ENCODE measurements at places on chromosomes 7 and 10.

- DNase-seq, result no peak
These were observed 79.7 kb upstream of the ELN start for GRCh38 chr7:73948287-73948686.

DNA sequence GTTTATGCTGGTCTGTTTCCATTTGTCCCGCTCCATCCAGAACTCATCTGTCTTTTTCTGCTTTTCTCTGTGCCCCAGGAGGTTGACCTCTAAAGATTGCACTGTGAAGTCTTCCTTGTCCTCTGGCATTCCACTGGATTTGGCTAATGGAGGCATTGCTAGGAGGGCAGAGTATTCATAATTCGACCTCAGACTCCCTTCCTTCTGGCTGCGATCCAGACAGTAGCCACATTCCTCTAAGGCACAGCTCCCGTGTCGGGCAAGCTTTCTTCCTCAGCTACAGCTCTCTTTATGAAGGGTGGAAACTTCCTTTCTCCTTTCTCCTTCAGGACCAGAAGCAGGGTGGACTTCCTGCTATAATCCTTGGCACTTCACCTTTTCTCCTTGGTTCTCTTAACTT is 175.9 kb downstream of the BAMBI start:
- no peak for DNase-seq

GRCh38 chr10:27512548-27512947 is 8.4 kb downstream of the RAB18 start:
- DNase-seq, result no peak

- no peak for DNase-seq
These were observed 327.9 kb downstream of the ACTR3B start for GRCh38 chr7:153087498-153087897.

GRCh38 chr7:130794619-130794922 is 60.6 kb upstream of the KLF14 start:
- no peak for DNase-seq

DNA sequence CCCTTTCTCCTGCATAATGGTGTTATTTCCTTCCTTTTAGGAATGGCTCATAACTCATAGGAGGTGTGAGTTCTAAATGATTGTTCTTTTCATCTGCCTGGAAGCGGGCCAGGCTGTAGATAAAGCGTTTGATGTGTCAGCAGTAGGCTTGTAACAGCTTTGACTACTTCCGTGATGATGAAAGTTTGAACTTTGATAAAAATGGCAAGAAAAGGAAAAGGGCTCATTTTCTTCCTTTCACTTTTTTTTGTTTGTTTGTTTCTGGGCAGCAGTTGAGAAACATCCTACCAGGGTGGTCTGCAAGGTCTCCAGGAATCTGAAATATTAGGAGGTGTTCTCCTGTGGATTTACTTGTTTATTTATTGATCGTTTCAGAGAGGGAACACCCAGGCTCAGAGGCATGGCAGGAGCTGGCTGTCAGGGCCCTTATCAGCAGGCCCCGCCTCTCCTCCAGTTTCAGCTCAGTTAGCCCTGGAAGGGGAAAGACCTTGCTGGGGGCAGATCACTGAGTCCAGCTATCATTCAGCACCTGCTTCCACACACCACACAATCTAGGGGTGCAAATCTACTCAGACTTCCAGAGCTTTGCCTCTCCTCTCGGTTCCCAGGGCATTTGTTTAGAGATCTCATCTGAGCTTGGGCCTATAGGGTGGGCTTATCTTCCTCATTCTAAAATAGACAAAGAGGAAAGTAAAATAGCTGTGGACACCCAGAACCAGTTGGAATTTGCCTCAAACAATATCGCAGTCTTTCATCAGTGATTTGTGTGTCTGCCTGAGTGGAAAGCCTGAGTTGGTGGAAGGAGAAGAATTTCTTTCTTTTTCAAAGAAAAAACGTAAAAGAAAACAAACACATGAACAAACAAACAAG is 130.9 kb downstream of the BMPER start:
- DNase-seq, result no peak

GRCh38 chr7:33196221-33196620 is 66.9 kb downstream of the BBS9 start:
- DNase-seq, result no peak

- no peak for DNase-seq
These were observed 35.3 kb upstream of the PROSER2 start for GRCh38 chr10:11787846-11788245.

DNA sequence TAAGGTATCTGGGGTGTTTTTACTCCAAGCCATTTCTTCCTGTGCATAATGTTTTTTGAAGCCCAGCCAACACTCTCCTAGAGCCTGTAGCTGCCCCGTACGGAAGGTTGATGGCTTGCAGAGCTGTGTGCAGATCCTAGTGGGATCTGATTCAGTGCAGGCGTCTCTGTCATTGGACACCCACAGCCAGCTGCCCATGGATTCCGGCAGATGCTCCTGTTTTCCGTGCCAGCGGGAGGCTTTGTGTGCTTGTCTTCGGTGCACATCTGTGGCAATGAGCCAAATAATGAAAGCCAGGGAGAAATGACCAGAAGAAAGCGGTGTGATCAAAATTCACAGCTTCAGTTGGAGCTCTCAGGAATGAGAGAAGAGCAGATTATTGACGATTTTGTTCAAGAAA is 426.4 kb downstream of the TYW1 start:
- no peak for DNase-seq

DNA sequence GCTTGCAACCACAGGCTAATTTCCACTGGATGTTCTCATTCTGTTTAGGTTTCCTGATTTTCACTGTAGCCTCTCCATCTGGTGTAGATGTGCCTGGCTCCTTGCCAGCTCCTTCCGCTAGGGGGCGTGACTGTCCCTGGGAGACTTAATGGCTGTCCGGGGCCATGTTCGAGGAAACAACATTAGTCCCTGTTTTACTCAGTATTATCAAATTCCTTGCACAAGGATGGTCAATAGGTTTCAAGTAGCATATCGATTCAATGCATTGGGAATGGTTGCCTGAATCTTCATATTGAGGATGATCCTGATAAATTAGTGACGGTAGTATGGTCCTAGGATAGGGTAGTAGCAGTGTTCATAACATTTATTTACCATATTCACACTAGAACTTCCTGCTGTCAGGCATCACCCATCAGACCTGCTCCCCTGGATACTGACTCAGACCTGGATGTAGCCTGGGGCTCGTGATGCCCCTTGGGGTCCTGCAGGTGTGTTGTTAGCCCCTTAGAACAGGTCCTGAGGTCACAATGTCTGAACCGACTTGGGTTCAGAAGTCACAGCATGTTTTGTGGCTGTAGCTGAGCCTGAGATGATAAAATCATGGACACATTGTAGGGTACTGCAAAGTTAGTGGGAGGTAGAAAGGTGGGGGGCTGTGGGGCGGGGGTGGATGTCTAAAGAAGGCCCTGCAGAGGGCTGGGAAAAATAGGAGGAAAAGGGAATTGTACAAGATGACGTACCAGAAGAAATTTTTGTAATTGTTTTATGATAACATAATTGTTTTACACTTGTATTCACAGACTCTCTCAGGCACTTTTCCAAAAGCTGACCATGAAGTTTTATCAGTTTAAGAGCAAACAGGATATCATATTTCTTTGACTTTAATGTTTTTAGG is 8.9 kb upstream of the EXOC6 start:
- no peak for DNase-seq

DNA sequence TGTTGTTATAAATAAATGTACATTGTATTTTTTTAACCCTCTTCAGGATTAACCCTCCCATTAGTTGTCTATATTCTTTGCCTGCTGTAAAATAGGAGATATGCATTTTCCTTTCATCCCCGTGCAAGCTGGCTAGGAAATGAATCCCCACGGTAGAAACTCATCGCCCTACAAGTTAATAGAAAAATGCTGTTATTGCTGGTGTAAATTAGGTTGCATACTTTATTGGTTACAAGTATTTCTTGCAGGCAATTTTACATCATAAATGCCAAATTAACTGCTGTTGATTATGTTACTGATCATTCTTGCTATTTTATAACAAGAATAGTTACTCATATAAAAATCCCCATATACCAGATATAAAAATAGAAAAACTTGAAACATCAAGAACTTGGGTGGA is 454.2 kb upstream of the KLF6 start:
- DNase-seq, result no peak

DNA sequence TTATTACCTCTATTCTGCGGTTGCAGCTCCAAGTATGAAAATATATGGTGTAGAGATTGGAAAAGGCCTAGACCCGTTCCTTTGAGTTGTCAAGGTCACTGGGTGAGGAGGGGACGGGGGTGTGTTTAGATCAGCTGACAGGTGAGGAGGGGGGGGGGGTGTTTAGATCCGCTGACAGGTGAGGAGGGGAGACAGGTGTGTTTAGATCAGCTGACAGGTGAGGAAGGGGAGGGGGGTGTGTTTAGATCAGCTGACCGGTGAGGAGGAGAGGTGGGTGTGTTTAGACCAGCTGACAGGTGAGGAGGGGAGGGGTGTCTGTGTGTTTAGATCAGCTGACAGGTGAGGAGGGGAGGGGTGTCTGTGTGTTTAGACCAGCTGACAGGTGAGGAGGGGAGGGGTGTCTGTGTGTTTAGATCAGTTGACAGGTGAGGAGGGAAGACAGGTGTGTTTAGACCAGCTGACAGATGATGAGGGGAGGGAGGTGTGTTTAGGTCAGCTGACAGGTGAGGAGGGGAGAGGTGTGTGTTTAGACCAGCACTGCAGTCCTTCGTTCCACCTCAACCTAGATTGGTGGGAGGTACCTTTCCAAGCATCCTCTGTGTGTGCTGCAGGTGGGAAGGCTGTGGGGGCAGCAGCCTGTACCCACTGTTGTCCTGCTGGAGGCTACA is 655.0 kb upstream of the ADARB2 start:
- no peak for DNase-seq

GRCh38 chr7:80253237-80253636 is 118.6 kb downstream of the GNAI1 start:
- no peak for DNase-seq

DNA sequence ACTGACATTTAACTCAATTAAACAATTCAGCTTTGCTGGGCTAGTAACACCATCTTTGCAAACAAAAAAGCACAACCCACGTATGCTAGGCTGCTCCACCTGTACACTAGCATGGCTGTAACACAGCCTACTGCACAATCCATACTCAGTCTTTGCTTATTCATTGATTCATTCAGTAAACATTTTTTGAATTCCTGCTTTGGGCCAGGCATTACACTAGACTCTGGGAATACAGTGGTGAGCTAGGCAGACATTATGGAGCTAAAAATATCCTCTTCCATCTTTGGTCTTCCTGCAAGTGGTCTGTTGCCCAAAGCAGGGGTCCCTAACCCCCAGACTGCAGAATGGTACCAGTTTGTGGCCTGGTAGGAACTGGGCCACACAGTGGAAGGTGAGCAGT is 9.9 kb downstream of the CNNM1 start:
- DNase-seq, result no peak

- no peak for DNase-seq
These were observed 217.3 kb upstream of the HABP2 start for GRCh38 chr10:113335592-113335991.

DNA sequence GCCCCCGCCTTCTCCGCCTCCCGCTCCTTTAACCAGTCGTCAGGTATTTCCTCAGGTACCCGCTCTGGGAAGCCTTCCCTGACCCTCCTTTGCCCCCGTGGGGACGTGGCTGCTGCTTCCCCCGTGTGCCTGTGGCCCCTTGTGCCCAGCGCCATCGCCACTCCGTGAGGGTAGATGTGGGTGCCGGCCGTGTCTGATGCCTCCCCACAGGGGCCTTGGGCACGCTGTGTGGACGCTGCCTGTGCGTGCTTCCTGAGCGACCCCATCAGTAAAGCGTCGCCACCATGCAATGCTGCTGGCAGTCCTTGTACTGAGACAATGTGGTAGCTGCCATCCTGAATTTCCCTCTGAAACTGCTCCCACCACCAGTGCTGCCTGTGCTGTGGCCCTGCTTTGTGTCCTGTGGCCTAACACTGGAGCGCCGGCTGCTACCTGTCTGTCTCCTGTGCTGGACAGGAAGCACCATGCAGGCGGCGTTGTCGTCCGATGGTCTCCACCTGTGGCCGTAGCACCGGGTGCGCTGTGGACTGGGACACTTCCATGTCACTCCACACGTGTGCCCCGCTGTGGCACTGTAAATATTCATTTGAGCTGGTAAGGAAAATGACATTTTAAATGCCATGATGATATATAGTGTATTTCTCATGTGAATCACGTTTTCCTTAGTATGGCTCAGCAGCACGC is 213.8 kb downstream of the MGMT start:
- DNase-seq, result no peak

GRCh38 chr10:112960151-112960681 is 10.2 kb downstream of the TCF7L2 start:
- no peak for DNase-seq

- DNase-seq, result no peak
These were observed 1.4 kb downstream of the MXI1 start for GRCh38 chr10:110208614-110209453.

GRCh38 chr7:7799138-7799537 is 80.7 kb upstream of the RPA3 start:
- DNase-seq, result no peak

- no peak for DNase-seq
These were observed 169.0 kb downstream of the CREB5 start for GRCh38 chr7:28581351-28581750.

DNA sequence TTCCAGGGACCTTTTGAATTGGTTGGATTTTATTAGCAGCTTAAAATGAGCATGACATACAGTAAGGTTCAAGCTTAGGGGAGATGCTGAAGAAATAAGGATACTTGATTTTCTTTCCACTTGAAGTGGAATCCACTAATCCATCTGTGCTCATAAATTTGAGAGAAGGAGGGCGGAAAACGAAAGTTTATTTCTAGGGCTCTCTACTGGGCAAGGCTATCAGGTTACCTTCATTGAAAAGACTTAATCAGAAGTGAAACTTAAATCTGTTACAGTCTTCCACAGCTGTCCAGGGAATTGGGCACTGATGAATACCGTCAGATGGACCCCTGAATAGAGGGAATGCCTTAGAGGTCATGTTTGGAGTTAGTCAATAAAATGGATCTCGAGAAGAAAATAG is 21.8 kb downstream of the AUTS2 start:
- no peak for DNase-seq

DNA sequence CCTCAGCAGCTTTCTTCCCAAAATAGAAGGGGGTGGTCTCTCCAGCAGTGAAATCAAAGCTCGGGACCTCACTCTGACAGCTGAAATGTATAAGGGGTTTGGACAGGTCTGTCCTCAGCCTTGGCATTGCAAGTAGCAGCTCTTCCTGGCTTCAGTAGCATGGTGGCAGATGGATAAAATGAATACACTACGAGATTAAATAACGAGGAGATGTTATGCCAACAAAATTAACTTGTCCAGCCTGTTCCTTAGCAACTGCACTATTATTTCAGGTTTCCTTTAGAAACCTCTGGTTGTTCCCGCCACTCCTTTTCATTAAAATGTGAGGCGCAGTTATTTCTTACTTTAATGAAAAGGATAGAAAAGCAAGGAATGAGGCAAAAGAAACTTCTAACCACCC is 24.9 kb downstream of the PRLHR start:
- DNase-seq, result no peak

GRCh38 chr10:35211390-35211789 is 84.7 kb downstream of the CREM start:
- DNase-seq, result no peak

DNA sequence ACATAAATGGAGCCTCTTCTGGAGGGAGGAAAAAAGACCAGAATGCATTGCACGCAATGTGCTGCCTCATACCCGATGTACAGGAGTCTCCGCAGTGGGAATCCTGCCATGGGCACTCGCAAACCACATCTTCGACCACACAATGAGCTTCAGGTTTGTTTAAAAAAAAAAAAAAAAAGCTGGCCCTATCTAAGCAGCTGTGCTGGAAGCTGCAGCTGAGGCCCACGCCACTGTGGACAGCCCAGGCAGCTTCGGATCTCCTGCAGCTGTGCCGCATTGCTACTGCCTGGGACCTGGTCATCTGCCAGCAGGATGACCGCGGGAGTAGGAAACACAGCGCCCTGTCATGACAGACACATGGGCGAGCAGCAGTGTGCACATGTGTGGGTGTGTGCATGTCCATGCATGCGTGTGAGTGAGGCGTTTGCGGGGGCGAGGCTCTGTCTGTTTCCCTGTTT is 26.0 kb downstream of the EN2 start:
- DNase-seq, result no peak

Measured in activated CD8-positive, alpha-beta memory T cell treated with anti-CD3 and anti-CD28 coated beads for 4 hours (primary cell).